ENCODE measurements at places on chromosomes 2 and 18.

- no peak for DNase-seq
These were observed 440.3 kb upstream of the MC4R start for GRCh38 chr18:60812921-60813320.

DNA sequence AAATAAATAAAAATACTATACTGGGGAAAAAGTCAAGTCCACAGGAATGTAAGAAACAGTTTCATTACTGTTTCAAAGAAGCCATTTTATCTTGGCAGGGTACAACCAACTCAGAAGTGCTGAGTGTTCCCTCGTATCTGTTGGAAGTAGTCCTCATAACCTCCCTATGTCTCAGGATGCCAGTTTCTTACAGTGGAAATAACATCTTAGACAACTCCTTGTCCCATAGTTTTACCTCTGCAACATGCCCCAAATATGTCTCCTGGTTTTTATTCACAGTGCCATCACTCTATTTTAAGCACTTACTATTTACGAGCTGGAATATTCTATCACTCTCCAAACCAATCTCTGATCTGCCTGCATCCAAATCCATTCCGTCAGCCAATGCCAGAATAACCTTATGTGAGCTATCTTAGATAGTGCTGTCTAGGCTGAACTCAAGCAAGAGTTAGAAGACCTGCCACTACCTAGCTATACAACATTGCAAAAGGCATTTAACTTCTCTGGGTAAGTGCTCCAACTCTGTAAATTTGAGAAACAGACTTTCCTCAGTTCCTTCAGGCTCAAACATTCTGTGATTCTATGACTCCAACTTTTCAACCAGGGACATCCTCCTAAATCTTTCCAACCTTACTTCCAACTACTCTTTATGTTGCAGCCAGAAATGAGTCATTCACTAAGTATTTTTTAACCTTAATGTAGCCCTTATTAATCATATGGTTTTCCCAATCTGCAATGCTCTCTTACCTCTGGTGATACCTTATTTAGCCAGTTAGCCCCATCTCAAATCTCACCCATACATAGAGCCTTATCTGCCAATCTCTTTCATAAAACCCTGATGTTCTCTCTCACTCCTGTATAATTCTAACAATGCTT is 66.7 kb downstream of the RTN4 start:
- DNase-seq = no peak

GRCh38 chr2:240998706-240998994 is 232 bp downstream of the SNED1 start:
- no peak for DNase-seq

- no peak for DNase-seq
These were observed 148.1 kb downstream of the EML6 start for GRCh38 chr2:54871457-54872107.

- DNase-seq = no peak
These were observed 65.3 kb upstream of the EPB41L5 start for GRCh38 chr2:119947535-119947934.

DNA sequence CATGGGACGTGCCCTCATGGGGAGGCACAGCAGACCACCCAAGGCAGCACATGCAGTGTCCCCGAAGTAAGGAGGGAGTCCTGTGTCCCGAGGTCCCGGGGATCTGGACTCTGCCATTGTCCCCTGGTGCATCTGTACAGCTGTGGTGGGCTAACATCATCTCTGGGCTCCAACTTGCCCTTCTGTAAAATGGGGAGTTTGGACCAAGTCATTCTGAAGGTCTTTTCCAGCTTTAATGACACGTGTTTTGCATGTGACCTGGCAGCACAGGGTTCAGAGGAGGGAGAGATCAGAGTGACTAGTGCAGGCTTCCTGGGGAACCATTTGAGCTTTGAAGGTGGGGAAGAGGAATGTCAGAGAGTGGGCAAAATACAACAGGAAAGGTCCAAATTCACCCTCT is 21.5 kb downstream of the ITM2C start:
- no peak for DNase-seq

DNA sequence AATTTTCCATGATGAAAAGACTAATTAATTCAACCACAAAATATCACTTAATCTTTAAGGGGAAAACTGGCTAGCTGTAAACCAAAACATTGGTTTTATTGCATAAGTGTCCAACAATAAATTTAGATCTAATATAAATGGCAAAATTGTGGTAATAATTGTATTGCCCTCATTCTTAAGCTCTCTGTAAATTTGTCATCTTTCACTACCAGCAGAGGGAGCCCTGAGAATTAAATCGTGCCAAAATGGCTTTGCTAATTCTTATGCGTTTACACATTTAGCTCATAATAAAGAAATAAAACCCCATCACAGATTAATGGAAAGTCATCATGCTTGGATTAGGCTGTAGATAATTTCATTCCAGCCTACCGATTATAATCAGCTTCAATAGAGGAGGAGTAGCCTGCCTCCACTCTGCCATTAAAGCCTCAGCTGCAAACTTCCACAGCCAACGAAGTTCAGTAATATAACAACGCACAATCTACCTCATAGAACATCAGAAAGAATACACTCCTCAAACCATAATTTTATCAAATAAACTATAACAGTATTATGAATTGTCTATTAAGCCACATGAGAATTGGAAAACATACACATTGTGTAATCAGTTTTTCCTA is 70.0 kb upstream of the ATP5MC3 start:
- DNase-seq = no peak

- DNase-seq = no peak
These were observed 7.1 kb downstream of the HOXD8 start for GRCh38 chr2:176136374-176137251.

- DNase-seq = no peak
These were observed 39.3 kb downstream of the PELI1 start for GRCh38 chr2:64104933-64105332.

- DNase-seq = no peak
These were observed 141.0 kb upstream of the BCL2L11 start for GRCh38 chr2:110979471-110980338.

DNA sequence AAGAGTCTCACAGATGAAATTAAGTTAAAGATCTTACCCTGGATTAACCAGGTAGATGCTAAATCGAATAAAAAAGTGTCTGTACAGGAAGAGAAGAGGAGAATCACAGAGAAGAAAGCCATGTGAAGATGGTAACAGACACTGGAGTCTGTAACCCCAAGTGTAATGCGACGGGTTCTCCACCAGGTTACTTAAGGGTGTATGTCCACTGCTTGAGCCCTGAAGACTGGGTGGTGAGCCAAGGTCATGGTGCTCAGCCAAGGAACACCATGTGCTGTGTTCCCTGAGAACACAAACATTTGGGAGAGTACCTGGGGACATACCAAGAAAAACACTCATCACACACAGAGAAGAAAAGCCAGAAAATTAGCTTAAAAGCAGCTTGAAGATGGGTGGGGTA is 8.2 kb upstream of the ACADL start:
- no peak for DNase-seq

GRCh38 chr2:221385716-221386115 is 186.4 kb downstream of the EPHA4 start:
- no peak for DNase-seq

DNA sequence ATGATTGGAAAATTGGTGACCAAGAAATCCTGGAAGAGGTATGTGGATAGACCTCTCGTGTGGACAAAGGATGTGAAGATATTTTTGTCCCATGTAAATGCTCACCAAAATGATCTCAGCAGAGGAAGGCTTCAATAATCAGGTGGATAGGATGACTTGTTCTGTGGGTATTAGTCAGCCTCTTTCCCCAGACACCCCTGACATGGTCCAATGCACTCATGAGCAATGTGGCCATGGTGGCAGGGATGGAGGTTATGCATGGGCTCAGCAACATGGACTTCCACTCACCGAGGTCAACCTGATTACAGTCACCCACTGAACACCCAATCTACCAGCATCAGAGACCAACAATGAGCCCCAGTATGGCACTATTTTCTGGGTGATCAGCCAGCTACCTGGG is 20.2 kb downstream of the CHRNA1 start:
- DNase-seq = no peak
